ENCODE measurements at places on chromosomes 3 and 15. TPM values are rescaled to one million over a fixed set of nuclear protein-coding genes. Genes with fewer than 3 reads are reported as not detected.
A peak's percentile ranks its signal among the peaks of the same experiment; 100 is the strongest.

CASR gene
- not detected for total RNA-seq

GRCh38 chr3:50196253-50196801 is 4.9 kb downstream of the GNAT1 start:
- DNase-seq = no peak

GRCh38 chr15:64877435-64877834 is 34.3 kb upstream of the ANKDD1A start:
- DNase-seq = peak; percentile 90

DNA sequence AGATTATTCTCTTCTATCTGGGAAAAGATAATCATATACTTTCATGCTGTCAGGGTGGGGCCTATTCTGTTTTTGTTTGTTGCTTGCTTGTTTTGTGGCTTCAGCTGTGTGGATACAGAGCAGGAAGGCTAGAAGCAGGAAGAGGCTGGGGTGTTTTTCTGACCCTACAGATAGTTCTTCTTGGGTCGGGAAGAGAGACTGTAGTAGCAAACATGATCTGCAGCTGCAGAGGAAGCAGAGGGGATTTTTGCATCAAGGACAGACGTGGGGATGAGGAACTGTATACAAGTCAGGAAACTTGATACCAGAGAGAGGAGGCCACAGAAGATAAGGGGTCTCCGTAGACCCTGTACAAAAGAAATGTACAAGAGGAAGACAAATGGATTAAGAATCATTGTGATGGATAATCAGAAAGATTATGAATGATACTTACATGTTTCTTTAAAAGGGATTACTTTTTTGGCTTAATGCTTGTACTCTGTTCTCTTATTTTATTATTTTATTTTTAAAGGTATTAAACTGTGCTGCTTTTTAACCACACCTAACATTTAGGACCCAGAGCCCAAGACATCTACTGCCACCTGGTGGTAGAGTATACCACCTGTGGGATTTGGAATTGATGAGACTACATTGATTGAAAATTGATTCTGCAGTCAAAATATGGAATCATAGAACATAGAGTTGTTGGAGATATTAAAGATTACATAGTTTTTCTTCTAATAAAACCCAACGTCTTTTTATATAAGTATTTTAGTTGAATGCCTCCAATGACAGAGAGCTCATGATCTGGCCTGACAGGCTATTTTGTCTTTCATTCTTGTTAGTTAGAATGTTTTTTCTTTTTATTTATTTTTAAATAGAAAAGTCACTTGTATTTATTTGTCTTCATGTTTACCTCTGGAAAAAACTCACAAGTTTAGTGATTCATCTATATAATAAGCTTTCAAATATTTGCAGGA is 87.3 kb upstream of the ROPN1 start:
- no peak for DNase-seq

GRCh38 chr3:30140356-30141075 is 465.9 kb upstream of the TGFBR2 start:
- DNase-seq = no peak

DNA sequence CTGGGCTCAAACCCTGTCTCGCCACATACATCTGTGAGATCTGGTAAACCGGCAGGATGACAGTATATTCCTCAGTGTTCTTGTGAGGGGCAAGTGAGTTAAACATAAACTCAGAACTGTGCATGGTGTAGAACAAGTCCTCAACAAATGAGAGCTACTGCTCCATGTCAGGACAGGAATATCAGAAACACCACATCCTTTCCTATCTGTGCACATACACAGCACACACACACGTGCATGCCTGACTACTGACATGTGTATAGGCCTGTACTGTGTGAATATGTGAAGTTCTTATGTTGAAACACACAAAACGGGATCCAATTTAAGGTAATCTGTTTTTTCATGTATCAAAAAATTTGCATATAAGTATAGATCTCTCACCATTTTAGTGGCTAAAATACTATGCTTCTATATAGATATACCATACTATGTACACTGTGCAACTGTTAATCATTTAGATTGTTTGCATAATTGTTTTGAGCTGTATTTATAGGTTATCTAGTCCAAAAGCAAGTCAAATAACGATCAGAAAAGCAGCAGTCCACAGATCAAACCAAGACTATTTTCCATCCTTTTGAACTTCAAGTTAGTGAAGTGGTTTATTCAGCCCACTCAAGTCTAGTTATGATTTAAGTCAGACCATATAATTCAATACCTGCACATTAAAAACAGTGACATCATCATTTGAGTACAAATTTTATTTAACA is 44.8 kb downstream of the CCR4 start:
- no peak for DNase-seq

- DNase-seq = no peak
Measured at GRCh38 chr15:84703808-84704207, 12.1 kb downstream of the SEC11A start.

DNA sequence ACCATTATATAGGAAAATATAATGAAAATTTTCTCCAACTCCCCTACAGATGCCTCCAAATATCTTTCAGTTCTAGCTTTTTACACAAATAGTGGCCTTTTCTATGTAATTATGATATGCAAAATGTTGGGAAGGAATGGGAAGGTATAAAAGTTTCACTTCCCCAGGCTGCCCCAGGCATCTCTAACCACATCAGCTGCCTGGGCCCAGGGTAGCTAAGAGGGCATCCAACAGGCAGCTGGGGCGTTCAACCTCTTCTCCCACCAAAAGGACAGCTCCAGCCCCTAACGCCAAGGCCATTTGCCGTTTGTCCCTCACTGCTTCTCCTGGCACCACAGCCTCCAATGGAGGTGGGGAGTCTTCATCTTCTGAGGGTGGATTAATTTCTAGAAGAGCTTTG is 188.1 kb upstream of the TSC22D2 start:
- no peak for DNase-seq

SEMA5B gene
- 2.1 TPM for total RNA-seq

GRCh38 chr3:43287500-43287873 is 1.1 kb downstream of the SNRK start:
- no peak for DNase-seq

GRCh38 chr3:45983770-45984169 is 11.9 kb downstream of the FYCO1 start:
- no peak for DNase-seq

Data from Right ventricle myocardium superior (tissue), 1 donor.